ENCODE measurements at places on chromosomes 12 and 14. TPM values are rescaled to one million over a fixed set of nuclear protein-coding genes. Genes with fewer than 3 reads are reported as not detected.

GRCh38 chr12:88566430-88566829 is 13.8 kb downstream of the KITLG start:
- peak; percentile 44 for DNase-seq

GRCh38 chr12:67920413-67920812 is 68.8 kb upstream of the IFNG-AS1 start:
- DNase-seq = no peak

DNA sequence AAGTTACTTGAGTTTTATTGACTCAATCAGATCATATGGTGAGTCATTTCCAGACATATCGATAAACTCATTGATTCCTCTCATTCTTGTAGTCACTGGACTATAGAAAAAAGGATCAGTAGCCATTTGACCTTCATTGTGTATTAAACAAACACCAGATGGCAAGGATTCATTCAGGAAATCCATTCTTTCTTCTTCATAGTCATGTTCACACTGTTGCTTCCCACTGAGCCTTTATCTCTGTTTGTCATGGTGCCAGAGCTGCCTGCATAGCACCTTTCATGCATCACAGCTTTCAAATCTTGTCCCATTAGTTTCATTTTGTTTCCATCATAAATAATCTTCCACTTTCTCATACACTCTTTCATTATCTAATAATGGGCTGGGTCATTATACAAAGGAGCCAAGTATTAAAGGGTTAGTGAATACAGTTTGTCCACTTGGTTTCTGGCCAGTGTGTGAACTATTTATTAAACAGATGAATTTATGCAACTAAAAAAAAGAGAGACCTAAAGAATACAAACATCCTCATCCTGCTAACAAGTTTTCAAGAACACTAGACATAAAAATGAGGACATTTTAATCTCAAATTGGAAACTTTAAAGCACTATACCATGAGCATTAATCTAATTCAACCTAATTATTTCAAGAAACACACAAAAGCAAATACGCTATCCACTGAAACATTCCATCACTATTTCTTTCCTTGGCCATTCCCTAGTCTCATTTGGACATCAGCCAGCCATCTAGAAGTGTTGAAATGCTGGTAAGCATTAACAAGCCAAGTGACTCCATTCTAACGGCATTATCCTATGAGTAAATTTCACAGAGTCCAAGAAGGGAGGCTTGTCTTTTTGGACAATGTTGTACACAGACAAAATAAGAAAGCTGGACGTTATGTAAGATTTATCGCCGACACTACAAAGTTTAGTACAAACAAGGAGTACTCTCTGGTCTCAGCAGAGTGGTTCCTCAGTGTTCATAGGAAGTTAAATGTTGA is 476.5 kb downstream of the FOXG1 start:
- no peak for DNase-seq

GRCh38 chr14:72737560-72737943 is 156.3 kb downstream of the DPF3 start:
- DNase-seq = no peak

- no peak for DNase-seq
Measured at GRCh38 chr12:90520002-90520734, 434.8 kb downstream of the CCER1 start.

- DNase-seq = no peak
Measured at GRCh38 chr14:66311990-66312389, 174.2 kb upstream of the CCDC196 start.

DNA sequence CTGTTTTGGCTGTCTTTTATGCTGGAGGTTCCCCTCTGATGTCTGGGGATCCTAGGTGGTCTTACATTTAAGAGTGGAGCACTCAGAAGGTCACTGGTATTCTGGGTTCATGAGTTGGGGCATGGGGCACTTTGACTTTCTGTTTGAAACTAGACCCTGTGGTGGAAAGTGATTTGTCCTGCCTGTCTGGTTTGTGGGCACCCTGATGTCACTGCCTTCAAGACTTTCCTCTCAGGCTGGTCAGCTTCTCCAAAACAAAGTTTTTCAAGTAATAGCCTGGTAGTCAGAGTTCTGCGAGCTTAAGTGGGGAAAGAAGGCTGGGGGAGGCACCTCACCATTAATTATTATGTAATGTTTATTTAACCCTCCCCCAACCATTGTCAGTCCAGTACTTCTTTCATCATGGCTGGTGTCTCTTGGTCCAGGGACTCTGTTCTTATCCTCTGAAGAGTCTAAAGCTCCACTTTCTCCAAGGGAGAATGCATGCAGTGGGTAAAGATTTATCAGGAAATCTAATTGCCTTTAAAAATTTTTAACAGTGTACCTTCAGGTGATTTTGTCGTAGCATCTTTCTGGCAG is 35.3 kb downstream of the ZC3H14 start:
- DNase-seq = no peak

DNA sequence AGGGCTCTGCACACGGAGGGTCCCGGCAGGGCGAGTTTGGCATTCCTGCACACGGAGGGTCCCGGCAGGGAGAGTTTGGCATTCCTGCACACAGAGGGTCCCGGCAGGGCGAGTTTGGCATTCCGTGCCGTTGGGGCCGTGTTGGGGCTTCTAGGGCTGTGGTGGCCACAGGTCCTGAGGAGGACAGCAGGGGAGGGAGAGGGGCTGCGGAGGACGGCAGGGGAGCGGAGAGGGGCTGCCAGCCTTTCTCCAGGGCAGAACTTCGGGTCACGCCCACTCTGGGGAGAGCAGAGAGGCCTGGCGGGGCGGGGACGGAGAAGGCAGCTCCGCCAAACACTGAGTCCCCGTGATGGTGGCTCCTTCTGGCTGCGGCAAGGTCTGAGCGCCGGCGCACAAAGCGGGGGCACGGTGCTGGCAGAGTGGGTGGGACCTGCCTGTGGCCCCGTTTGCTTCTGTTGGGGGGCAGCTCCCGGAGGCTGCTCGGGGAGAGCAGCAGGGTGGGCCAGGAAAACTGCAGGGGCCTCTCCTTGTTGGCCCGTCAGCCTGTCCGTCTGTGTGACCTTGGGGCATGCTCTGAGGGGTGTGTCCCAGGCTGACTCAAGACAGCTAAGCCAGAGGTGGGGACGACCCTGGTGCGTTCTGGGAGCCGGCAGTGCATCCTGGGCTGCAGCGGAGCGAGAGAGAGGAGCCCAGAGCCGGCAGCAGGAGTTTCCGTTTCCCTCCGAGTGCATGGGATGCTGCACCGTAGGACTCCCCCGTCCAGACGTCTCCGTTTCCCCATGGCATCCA is 60.2 kb downstream of the LRCOL1 start:
- no peak for DNase-seq

The C14orf39 gene
- not detected for total RNA-seq

The ZNF26 gene
- total RNA-seq = 7.8 TPM

The NUP37 gene
- 7.8 TPM for total RNA-seq

The PLEKHD1 gene
- not detected for total RNA-seq

The PRICKLE1 gene
- 15.1 TPM for total RNA-seq

The TAS2R20 gene
- total RNA-seq = 4.9 TPM

The BDKRB2 gene
- total RNA-seq = 5.3 TPM
